Occipital lobe (tissue), 3 donors: ENCODE measurements at places on chromosomes 11 and 22. TPM values are rescaled to one million over a fixed set of nuclear protein-coding genes. Genes with fewer than 3 reads are reported as not detected.
A peak's percentile ranks its signal among the peaks of the same experiment; 100 is the strongest.

DNA sequence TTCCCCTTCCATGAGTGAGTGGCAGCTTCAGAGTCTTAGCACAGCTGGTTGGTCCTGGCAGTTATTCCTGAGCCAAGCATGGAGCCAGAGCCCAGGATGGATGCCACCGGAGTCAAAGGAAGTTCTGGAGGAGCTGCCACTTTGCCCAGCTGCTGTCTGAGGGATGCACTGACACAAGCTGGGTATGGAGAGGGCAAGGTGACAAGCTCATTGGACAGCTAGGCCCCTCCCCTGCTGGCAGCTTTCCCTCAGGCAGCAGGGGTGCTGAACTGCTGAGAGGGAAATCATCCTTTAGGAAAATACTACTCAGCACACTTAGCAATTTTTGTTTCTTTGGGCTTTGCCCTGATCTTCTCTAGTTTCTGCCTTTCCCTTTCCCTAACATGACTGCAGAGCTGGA lies 99.3 kb upstream of the SESN3 start:
- no peak for DNase-seq

DNA sequence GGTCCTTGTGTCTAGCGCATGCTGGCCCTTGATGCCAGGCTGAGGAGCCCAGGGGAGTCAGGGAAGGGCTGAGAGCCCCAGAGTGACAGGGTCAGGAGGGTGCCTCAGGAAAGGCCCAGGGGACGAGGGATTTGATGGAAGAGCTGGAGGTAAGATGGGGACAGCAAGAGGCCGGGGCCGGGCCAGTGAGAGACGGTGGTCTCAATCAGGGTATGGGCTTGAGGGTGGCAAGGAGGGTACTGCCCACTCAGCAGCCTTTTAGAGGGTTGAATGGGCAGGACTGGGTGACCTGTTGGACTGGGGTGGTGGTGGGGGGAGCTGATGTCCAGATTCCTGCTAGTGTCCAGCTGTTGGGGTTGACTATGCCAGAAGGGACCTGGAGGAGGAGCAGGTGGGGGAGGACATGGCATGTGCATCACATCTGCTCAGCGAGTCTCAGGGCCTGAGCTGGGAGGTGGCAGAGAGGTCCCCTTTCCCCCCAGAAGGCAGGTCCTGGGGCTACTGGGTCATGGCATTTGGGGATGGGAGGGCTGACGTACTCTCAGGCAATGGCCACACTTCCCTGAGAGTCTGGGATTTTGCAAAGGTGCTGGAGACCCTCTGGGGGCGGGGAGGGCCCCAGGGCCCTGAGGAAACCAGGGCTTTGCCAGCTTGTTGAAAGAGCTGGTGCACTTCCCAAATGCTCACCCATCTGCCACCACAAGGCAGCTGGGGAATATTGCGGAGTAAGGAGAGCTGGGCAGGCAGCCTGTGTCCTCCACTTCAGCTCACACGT lies 18.4 kb downstream of the MYO7A start:
- no peak for DNase-seq

- no peak for DNase-seq
These were observed 6.4 kb downstream of the MMP12 start for GRCh38 chr11:102868339-102868738.

- DNase-seq = no peak
These were observed 98.2 kb downstream of the MYO18B start for GRCh38 chr22:25840167-25840566.

GRCh38 chr22:48993655-48994054 lies 834.0 kb downstream of the BRD1 start:
- DNase-seq = no peak

GRCh38 chr11:71334191-71334590 lies 81.8 kb upstream of the SHANK2 start:
- no peak for DNase-seq

DNA sequence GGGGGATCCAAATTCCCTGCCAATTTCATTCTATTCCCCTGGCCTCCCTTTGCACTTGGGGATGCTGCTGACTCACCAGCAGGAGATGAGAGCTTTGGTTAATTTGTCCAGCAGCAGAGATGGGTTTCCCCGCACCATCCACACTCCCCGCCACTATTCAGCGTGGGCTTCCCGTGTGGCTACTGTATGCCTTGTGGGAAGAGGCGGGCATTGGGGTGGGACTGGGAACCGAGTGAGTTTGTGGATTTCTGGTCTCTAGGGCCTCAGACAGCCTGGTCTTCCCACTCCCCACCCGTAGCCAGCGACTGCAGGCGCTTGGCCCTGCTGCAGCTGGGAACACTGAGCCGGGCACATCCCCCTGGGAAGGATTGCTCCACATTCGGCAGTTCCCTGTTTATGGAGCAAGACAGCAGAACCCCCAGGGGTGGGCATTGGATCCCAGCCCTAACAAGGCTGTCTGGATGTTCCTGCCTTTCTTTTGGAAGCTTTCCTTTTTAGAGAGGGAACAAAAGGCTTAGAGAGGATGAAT lies 23.4 kb downstream of the KIAA1671 start:
- DNase-seq = peak; percentile 36

The NPAS4 gene
- 0.16 TPM for total RNA-seq

The GNG3 gene
- 20.0 TPM for total RNA-seq

The HBG2 gene
- 1,921 TPM for total RNA-seq

The RSF1 gene
- total RNA-seq = 101 TPM

The RAG2 gene
- total RNA-seq = not detected
